Fibroblast of villous mesenchyme (primary cell): ENCODE measurements at places on chromosomes 1 and 21. TPM values are rescaled to one million over a fixed set of nuclear protein-coding genes. Genes with fewer than 3 reads are reported as not detected.

The NOS1AP gene
- under 0.01 and 0.43 TPM in 2 replicates for total RNA-seq

The PRKAA2 gene
- total RNA-seq, result 0.32 and 1.3 TPM in 2 replicates

The OR6K3 gene
- not detected in 2 replicates for total RNA-seq

The C1QC gene
- not detected in 2 replicates for total RNA-seq

The LIPI gene
- not detected in 2 replicates for total RNA-seq

The FCRL1 gene
- total RNA-seq, result not detected in 2 replicates

The OR2T29 gene
- not detected in 2 replicates for total RNA-seq

The LGR6 gene
- not detected in 2 replicates for total RNA-seq

The COL6A2 gene
- total RNA-seq, result 487 and 812 TPM in 2 replicates

The ATXN7L2 gene
- total RNA-seq, result 3.9 and 4.7 TPM in 2 replicates

The BTBD8 gene
- 2.3 and 4.3 TPM in 2 replicates for total RNA-seq

The SYCP1 gene
- not detected in 2 replicates for total RNA-seq

The IL12RB2 gene
- total RNA-seq, result under 0.01 TPM in 1 of 2 replicates, not detected in the other

The VWA5B1 gene
- total RNA-seq, result not detected in 2 replicates

The RNASEL gene
- 4.5 and 9.1 TPM in 2 replicates for total RNA-seq

The NBPF9 gene
- 24.5 and 25.0 TPM in 2 replicates for total RNA-seq

The PLEKHA6 gene
- total RNA-seq, result 2.9 and 3.9 TPM in 2 replicates

The IL20 gene
- 0.32 and 0.86 TPM in 2 replicates for total RNA-seq

The TNFRSF14 gene
- 17.7 and 24.5 TPM in 2 replicates for total RNA-seq

The LCE1F gene
- not detected in 2 replicates for total RNA-seq

The KISS1 gene
- 5.6 and 11.0 TPM in 2 replicates for total RNA-seq

The PRSS38 gene
- total RNA-seq, result not detected in 2 replicates

The HSD3B2 gene
- total RNA-seq, result not detected in 2 replicates

The NT5C1A gene
- total RNA-seq, result not detected in 2 replicates
